SIG-M5 (cell line): ENCODE measurements at places on chromosomes 2 and 18.

DNA sequence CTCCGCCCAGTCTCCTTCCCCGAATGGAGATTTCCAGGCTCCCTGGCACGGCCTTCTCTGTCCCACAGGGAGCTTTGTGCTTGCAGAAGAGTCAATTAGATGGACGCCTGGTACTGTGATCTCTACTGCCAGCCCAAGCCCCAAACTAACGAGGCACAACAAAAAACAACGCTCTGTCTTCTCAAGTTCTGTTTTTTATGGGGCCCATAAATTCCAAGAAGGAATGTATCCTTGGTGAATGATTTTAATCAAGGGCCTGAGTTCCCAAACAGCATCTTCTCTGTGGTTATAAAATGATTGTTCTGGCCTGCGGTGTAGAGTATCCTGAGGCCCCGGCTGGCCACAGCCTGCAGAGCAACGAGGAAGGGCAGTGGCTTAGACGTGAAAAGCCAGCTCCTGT is 219.5 kb downstream of the CLIP4 start:
- DNase-seq: no peak

DNA sequence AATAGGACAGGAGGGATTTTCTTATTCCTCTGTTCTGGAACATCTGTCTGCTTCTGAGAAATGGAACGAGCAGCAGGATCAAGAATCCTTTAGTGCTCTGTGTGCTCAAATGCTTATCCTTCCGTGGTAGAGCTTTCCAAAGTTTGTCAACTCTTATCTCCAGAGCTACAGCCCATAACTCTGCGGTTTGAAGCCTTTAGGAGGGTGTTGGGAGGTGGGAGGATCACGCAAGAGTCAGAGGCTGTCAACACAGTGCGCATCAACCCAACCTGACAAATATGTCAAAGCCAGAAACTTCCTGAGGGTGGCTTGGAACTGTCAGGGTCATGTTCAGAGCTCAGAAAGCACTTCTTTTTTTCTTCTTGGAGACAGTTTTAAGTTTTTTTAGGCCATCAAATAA is 95.9 kb downstream of the CRIM1 start:
- DNase-seq: no peak

- DNase-seq: no peak
Measured at GRCh38 chr2:164906947-164907346, 48.4 kb downstream of the SLC38A11 start.

GRCh38 chr2:100302585-100302892 is 19.8 kb downstream of the LONRF2 start:
- no peak for DNase-seq

DNA sequence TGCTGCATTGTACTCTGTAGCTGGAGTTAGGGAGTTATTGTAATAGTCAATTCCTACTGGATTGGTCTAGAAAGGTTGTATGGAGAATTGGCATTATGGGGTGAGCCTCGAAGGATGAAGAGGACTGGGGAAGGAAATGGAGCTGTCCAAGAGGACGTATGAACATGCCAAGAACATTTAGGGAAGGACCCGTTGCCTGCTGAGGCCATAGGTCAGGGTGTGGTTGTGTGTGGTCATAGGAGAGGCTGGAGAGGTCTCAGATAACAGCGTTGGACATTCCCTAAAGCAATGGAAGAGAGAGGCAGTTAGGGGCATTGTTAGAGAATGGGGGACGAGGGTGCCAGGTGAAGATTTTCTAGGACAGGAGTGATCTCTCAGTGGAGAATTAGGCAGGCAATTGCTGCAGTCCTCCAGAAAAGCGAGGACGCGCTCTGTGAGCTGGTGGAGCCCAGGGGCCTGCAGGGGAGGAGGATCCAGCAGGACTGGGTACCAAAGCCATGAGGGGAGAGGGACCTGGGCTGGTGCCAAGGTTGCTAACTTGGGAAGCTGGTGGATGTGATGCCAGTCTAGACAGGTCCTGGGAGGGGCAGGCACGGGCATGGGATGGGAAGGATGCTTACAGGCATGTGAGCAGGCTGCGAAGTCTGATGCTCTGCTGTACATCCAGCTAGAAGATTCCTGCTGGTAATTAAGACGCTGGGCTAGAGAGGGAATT is 9.4 kb upstream of the PSD4 start:
- DNase-seq: no peak

DNA sequence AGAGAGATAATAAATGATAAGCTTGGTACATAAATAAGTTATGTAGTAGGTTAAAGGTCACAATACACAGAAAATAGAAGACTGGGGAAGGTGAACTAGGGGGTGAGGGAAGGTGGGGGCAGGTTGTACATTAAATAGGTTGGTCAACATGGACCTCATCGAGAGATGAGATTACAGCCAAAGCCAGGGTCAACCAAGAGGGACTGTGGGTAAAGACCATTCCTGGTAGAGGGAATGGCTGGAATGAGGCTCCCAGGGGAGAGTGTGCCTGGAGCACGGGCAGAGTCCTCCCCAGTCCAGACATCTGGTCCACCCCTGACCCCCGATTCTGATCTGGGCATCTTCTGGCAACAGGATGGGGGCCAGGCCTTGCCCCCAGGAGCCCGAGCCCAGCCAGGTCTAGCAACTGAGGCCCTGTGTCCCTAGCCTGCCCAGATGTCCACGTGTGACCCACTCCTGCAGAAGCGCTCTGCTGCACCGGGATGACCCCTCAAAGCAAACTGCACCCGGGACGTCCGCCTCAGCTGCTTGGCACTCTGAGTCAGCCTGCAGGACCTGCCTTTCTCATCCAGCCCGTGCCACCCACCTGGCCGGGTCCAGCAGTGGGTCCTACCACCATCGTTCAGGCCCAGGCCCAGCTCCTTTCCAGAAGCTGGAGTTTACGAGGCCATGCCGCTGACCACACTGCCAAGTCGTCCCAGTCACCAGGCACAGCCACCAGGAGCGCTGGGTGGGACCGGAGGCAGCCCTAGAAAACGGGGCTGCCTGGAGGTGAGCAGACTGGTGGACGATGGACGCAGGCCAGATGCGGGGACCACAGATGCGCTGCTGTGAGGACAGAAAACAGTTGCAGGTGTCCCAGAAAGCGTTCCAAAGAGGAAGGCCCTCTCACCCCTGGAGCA is 56.2 kb upstream of the ID2 start:
- no peak for DNase-seq

- DNase-seq: no peak
Measured at GRCh38 chr2:143909577-143910353, 610.2 kb downstream of the ZEB2 start.

GRCh38 chr2:3487432-3487831 is 31.9 kb downstream of the ADI1 start:
- no peak for DNase-seq

DNA sequence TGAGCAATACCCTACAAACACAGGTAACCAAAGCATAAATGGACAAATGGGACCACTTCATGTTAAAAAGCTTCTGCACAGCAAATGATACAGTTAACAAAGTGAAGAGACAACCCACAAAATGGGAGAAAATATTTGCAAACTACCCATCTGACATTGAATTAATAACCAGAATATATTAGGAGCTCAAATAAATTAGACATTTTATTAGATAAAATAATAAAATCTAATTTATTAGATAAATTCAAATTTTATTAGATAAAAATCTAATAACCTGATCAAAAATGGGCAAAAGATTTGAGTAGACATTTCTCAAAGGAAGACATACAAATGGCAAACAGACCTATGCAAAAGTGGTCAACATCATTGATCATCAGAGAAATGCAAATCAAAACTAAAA is 35.8 kb upstream of the KCNH7 start:
- no peak for DNase-seq
